ENCODE measurements at places on chromosomes 16 and 17.

GRCh38 chr17:44095647-44096496 is 25.3 kb downstream of the G6PC3 start:
- DNase-seq: peak; percentile 93

DNA sequence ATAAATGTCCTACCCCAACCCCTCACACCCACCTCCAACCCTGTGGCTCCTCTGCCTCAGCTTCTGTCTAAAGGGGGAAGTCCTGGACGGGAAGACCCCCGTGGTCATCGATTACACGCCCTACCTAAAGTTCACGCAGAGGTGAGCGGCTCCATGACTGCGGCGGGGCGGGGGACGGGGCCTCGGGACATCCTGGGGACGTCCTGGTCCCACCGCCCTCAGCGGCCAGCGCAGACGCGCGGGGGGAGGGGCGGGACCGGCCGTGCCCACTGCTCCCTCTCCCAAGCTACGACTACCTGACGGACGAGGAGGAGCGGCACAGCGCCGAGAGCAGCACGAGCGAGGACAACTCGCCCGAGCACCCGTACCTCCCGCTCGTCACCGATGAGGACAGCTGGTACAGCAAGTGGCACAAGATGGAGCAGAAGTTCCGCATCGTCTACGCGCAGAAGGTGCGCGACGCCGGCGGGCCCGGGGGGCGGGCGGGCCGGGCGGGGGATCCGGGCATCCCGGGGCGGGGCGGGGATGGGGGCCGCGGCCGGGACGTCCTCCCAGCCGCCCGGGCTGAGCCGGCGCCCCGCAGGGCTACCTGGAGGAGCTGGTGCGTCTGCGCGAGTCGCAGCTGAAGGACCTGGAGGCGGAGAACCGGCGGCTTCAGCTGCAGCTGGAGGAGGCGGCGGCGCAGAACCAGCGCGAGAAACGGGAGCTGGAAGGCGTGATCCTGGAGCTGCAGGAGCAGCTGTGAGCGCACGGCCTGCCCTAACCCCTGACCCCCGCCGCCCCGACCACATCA is 6.7 kb downstream of the RUNDC3A start:
- DNase-seq: no peak

GRCh38 chr17:78722246-78722761 is 59.8 kb downstream of the CYTH1 start:
- no peak for DNase-seq

- peak; percentile 75 for DNase-seq
Measured at GRCh38 chr17:5399767-5400166, 19.7 kb downstream of the NUP88 start.

DNA sequence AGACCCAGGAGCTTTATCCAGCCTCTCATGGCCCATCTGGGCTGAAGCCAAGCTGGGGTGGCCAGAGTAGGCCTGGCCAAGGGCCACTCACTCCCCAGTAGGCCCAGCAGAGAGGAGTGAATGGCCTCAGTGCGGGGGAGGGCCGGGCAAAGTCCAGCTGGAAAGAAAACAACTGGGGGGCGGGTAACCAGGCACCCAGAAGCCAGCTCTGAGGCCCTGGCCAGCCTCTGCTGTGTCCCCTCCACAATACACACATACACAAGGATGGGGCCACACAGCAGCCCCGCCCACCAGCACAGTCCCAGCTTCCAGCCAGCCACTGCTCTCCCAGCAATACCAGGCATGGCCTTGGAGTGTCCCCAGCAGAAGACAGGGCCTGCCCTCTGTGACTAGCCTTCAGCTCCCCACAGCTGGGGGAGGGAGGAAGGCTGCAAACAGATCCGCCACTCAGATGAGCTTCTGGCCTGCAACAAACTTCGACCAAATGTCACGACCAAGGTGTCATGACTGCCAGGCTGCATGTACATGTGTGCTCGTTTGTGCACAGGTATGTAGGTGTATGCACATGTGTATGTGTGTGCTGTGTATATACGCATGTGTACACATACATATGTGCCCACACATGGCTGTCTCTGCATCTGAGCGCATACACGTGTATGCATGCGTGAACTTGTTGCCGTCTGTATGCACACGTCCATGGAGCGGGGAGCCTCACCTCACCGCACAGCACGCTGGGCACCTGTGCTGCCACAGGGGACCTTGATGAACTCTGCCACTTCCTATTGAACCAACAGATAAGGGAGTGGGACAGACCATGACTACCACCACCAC is 5.0 kb downstream of the CARHSP1 start:
- DNase-seq: no peak

GRCh38 chr17:67016039-67016762 is 28.2 kb upstream of the CACNG1 start:
- no peak for DNase-seq

DNA sequence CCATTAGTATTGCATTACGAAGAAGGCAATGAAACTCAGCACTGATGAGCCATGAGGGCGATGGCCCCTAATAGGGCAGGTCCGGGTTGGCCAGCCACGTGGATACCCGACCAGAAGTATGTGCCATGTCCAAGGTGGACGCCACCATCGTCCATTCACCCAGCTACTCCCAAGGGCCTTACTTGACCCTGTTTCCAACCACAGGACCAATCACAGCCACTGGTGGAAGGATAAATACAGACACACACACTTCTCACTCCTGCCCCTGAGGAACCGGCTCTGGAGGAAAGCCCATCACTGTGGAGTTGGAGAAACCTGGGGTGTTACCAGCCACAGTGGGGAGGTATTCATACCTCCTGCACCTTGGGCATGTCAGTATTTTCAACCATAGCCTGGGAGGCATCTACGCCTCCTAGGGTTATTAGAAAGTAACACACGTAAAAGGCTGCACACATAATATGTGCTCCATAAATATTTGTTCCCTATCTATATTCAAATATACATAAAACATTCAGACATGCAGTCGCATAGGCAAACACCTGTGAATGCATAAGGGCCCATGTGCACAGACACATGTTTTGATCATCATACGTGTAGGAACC is 5.4 kb upstream of the ITGA3 start:
- no peak for DNase-seq

DNA sequence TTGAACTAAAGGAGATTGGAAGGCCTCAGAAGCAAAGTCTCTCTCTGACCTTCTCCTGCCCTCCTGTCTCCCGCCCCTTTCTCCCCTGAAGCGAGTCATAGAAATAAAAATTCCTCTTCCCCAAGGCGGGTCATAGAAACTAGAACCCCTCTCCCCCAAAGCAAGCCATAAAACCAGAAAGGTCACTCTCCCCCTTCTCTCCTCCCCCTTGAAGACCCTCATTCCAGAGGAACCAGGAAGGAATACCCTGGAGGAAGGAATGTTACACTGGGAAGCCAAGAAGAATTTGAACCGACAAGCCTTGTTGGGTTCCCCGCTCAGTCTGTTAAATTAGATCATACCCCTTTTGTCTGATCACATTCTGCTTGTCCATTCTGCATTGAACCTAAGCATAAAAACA is 2.7 kb upstream of the GJC1 start:
- no peak for DNase-seq

DNA sequence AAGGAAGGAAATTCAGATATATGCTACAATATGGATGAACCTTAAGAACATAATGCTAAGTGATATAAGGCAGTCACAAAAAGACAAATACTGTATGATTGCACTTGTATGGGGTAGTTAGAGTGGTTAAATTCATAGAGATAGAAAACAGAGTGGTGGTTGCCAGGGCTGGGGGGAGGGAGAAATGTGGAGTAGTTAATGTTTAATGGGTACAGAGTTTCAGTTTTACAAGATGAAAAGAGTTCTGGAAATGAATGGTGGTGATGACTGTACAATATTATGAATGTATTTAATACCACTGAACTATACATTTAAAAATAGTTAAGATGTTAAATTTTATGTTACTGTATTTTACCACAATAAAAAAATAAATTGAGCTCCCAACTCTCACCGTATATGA is 157.9 kb downstream of the TOX3 start:
- no peak for DNase-seq

GRCh38 chr17:77830816-77831473 is 127.6 kb upstream of the TNRC6C start:
- no peak for DNase-seq

GRCh38 chr17:13337864-13338371 is 263.8 kb downstream of the HS3ST3A1 start:
- peak; percentile 76 for DNase-seq

DNA sequence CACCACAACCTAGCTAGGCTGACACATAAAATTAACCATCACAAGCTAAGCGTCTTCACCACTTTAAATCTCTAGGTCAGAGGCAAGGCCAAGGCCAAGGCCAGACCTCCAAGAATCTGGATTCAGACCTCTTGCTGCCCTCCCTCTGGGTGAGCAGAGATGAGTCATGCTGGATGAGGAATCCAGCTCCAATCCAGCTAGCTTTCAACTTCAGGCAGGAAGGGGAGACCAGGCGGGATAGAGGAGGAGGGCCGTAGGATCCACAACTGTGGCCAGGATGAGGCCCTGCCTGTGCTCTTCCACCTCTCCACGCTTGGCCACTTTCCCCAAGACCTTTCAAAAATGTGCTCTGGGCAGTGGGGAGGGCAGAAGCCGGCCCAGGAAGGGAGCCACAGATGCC is 14.7 kb downstream of the LRRC75A start:
- peak; percentile 89 for DNase-seq

DNA sequence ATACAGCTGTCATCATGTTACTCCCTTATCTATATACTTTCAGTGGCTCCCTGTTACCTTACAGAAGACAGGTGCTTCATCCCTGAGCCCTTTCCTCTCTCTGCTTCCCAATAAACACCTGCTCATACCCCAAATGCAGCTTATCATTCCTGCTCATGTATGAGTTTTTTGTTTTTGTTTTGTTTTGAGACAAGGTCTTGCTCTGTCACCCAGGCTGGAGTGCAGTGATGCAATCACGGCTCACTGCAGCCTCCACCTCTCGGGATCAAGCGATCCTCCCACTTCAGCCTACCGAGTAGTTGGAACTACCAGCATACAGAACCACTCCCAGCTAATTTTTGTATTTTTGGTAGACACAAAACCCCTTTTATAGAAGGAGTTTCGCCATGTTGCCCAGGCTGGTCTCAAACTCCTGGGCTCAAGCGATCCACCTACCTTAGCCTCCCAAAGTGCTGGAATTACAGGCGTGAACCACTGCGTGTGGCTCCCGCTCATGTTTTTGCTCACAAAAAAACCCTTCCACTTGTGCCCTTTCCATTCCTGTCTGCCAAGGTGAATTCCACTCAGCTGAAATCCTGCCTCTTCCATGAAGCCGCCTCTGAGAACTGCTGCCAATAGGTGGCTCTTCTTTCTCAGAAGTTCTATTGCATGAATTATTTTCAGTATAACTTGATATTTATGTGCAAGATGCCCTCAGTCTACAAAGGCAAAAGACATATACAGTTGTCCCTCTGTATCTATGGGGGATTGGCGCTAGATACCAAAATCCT is 7.9 kb upstream of the RNF157 start:
- no peak for DNase-seq

GRCh38 chr17:73394512-73395450 is 83.0 kb upstream of the CDC42EP4 start:
- DNase-seq: no peak

- DNase-seq: no peak
Measured at GRCh38 chr16:14487579-14487978, 142.5 kb downstream of the PARN start.

GRCh38 chr16:70728150-70728549 is 42.3 kb upstream of the MTSS2 start:
- no peak for DNase-seq

GRCh38 chr17:1562176-1562643 is 382 bp downstream of the PITPNA start:
- DNase-seq: no peak

GRCh38 chr16:85853547-85854545 is 45.1 kb upstream of the IRF8 start:
- no peak for DNase-seq

GRCh38 chr16:16050106-16050505 is 100.7 kb downstream of the ABCC1 start:
- no peak for DNase-seq

- DNase-seq: peak; percentile 32
Measured at GRCh38 chr17:82019690-82020571, 2.7 kb downstream of the CENPX start.

GRCh38 chr16:89990799-89991198 is 28.5 kb downstream of the DBNDD1 start:
- no peak for DNase-seq

DNA sequence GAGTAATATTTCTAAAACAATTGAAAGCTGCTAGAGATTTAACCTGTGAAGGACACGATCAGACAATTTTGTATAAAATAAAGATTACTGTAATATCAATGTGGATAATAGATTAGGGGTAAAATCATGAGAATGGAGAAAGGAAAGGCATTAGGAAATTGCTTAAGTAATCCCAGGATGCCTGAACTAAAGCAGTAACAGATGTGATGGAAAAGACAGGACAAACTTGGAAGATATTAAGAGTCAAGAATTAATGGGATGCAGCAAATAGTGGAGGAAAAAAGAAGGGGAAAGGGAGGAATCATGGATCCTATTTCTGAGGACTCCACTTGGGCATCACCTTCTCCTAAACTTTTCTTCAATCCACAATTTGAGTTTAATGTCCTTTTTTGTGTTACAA is 437.1 kb upstream of the PMFBP1 start:
- no peak for DNase-seq

- peak; percentile 83 for DNase-seq
Measured at GRCh38 chr17:73017658-73018057, 74.8 kb downstream of the SLC39A11 start.

DNA sequence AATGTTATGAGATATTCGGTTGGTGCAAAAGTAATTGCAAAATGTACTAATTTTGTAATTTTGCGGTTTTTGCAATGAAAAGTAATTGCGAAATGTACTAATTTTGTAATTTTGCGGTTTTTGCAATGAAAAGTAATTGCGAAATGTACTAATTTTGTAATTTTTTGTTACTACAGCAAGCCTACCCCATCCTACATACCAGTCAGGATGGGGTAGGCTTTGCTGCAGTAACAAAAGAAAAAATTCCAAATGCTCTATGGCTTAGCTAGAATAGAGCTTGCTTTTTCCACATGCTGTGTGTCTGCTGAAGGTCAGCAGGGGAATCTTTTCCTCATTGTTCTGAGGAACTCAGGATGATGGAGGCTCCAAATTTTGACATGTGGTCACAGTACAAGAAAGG is 83.3 kb upstream of the GPRC5B start:
- no peak for DNase-seq

- DNase-seq: no peak
Measured at GRCh38 chr17:74196541-74197317, 6.7 kb upstream of the RPL38 start.

GRCh38 chr16:14438256-14438655 is 191.8 kb downstream of the PARN start:
- DNase-seq: no peak

- DNase-seq: no peak
Measured at GRCh38 chr16:72898216-72898825, 149.6 kb downstream of the ZFHX3 start.

Data from HCEC 1CT (cell line).